HCEC 1CT (cell line): ENCODE measurements at places on chromosomes 13 and 19.
A peak's percentile ranks its signal among the peaks of the same experiment; 100 is the strongest.

GRCh38 chr19:50896591-50897190, 14.5 kb downstream of the KLK4 start:
- peak; percentile 44 for DNase-seq

DNA sequence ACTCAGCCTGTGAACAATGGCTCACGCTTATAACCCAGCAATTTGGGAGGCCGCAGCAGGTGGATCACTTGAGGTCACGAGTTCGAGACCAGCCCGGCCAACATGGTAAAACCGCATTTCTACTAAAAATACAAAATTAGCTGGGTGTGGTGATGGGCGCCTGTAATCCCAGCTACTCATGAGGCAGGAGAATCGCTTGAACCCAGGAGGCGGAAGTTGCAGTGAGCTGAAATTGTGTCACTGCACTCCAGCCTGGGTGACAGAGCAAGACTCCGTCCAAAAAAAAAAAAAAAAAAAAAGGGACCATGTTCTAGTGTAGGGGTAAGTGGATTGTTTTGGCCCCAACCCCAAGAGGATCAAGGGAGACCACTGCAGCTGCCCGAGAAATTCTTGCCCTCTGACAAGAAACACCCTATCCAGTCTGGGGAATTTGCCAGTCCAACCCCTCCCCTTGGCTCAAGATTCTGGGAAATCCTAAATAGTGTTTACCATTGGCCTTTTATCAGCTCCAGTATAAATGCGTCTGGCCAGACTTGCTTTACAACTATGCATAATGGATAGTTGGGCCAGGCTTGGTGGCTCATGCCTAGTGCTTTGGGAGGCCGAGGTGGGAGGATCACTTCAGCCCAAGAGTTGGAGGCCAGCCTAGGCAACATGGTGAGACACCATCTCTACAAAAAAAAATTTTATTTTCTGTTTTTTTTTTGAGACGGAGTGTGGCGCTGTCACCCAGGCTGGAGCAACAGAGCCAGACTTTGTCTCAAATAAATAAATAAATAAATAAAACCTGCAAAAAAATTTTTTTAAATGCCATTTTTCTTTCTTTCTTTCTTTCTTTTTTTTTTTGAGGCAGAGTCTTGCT, 5.1 kb upstream of the DHDH start:
- DNase-seq = peak; percentile 4

GRCh38 chr13:108037348-108037747, 178.0 kb downstream of the LIG4 start:
- DNase-seq = no peak

DNA sequence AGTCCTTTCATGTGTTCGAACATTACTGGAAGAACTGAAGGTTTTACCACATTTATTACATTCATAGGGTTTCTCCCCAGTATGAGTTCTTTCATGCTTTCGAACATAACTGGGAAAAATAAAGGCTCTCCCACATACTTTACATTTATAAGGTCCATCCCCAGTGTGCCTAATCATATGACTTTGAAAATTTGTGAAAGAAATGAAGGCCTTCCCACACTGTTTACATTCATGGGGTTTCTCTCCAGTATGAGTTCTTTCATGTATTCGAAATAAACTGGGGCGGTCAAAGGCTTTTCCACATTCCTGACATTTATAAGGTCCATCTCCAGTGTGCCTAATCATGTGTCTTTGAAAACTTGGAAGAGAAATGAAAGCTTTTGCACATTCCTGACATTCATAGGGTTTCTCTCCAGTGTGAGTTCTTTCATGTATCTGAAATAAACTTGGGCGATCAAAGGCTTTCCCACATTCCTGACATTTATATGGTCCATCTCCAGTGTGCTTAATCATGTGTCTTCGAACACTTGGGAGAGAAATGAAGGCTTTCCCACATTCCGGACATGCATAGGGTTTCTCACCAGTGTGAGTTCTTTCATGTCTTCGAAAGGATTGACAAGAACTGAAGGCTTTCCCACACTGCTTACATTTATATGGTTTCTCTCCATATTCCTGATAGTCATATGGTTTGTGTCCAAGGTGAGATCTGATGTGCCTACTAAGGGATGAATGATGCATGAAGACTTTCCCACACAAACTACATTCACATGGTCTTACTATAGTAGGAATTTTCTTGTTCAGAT, 24.0 kb downstream of the ZNF564 start:
- peak; percentile 12 for DNase-seq

- no peak for DNase-seq
These were observed 100.0 kb downstream of the LMO7 start for GRCh38 chr13:75736173-75736572.

DNA sequence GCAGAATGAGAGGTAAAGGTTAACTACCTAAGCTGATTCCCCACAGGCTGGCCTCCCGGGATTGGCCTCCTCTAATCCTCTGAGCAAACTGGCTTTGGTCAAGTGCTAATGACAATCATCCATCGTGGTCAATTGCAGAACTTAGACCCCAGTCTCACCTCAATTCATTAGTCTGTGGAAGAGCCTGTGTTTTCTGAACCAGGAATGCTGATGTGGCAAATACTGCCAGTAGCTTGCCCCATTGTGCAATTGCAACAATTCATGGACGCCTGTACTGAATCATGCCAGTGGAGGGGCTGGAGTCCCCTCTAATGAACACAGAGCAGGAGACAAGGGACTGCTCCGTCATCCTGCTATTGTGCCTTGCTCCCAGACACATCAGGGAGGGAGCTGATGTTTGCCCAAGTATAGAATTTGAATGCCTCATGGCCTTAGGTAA, 1256.5 kb downstream of the EFNB2 start:
- DNase-seq = no peak

DNA sequence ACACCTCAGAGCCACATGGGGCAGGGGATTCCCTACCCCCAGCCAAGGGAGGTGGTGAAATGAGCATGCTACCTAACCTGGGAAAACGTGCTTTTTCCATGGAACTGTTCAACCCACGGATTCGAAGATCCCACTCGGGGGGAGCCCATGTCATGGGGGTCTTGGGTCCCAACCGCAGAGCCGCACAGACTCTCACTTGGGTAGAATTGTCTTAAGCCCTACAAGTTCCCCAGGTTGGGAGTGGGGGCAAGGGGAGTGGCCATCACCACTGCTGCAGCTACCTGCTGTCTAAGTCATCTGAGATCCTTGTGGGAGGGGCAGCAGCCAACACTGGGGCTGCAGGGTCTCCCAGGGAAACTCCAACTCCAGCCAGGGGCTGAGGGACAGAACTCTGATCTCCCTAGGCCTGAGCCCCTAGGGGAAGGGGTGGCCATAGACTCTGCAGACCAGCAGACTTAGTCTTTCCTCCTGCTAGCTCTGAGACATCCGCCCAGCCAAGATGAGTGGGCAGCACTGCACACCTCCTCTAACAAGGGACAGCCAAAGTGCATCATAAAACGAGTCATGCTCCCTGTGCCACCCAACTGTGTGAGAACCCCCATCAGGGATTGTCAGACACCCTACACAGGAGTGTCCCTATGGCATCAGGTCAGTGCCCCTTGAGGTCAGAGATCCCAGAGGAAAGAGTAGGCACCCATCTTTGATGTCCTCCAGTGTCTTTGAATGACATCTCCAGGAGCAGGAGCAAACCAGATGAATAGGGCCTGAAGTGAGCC, 610.4 kb upstream of the SLITRK6 start:
- no peak for DNase-seq

DNA sequence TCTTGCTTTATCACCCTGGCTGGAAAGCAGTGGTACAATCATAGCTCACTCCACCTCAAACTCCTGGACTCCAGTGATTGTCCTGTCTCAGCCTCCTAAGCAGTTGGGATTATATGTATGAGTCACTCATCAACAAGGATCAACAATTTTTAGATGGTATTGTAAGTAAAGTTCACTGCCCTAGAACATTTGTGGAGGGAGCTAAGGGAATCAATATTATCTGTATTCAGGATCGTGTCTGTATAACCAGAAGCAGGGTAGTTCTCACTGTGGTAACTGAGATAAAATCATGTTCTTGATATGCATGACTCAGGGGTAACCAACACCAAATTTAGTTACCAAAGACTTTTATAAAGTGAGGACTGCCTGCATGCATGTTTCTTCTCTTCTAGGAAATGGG, 27.0 kb downstream of the ZMYM5 start:
- DNase-seq = peak; percentile 52

GRCh38 chr13:88063741-88064140, 392.6 kb downstream of the SLITRK5 start:
- peak; percentile 8 for DNase-seq

GRCh38 chr13:113051641-113052040, 54.0 kb upstream of the F7 start:
- DNase-seq = no peak

DNA sequence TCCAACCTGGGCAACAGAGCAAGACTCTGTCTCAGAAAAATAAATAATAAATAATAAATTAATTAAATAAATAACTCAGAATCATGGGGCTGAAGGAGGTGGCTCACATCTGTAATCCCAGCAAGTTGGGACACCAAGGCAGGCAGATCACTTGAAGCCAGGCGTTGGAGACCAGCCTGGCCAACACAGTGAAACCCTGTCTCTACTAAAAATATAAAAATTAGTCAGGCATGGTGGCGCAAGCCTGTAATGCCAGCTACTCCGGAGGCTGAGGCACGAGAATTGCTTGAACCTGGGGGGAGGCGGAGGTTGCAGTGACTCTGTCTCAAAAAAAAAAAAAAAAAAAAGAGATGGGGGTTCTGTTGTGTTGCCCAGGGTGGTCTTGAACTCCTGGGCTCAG, 7.2 kb downstream of the TMEM38A start:
- no peak for DNase-seq

- peak; percentile 96 for DNase-seq
These were observed 547.0 kb upstream of the SLITRK5 start for GRCh38 chr13:87123987-87124784.

- no peak for DNase-seq
These were observed 1260.5 kb upstream of the PCDH9 start for GRCh38 chr13:68490594-68490993.

DNA sequence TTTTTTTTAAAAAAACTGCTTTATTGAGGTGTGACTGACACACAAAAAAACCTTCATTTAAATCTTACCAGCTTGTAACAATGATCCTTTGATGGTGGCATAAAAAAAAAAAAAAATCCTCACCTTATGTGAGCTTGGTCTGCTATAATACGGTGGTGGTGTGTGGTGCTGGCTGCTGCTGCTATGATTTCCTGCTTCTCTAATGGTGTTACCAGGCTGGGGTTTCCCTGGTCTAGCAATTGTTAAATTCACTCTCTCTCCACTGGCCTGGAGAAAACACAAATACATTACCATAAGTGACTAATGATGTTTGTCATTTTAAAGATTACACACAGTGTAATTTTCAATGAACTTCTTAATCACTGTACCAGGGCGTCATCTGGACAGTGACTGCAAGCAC, 60.6 kb downstream of the LNX2 start:
- no peak for DNase-seq

- DNase-seq = no peak
These were observed 265.1 kb upstream of the DACH1 start for GRCh38 chr13:72132075-72132474.

DNA sequence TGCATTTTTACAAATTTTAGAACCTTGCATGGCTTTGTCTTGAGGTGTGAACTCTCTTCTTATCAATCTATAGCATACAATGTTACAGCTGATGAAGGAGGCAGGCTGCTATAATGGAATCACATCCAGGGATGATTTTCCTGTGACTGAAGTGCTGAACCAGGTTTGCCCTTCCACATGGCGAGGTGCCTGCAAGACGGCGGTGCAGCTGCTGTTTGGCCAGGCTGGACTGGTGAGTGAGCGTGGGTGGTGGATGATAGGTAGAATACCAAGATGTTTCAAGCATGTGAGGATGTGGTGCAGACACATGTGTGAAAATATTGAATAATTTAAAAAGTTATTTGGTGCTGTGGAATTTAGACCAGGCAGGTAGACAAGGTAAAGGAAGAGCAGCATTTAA, 34.9 kb upstream of the GPI start:
- no peak for DNase-seq

- no peak for DNase-seq
These were observed 82.0 kb downstream of the FRY start for GRCh38 chr13:32113532-32113931.

- no peak for DNase-seq
These were observed 13.5 kb downstream of the MED25 start for GRCh38 chr19:49831592-49831991.

GRCh38 chr13:113759525-113760137, 605 bp downstream of the TMEM255B start:
- DNase-seq = peak; percentile 22

GRCh38 chr13:45231305-45231704, 30.5 kb upstream of the KCTD4 start:
- DNase-seq = peak; percentile 39

GRCh38 chr13:27161980-27162379, 9.6 kb downstream of the USP12 start:
- DNase-seq = peak; percentile 30

DNA sequence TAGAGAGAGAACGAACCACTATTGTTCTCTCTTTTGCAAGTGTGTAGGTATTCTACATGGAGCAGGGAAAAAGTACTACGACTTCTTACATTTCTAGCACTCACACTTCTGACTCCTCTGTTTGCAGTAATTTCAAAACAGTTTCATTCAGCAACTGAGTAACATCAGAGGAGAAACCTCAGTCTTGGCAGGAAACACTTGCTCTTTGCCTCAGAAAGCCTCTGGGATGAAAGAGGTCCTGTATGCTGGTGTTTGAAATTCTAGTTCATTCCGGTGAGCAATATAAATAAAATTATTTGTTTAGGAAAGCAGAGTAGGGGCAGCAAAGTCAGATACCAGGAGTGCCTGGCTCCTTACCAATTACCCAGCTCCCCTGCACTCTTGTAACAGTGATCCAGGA, 595.5 kb downstream of the TBC1D4 start:
- DNase-seq = peak; percentile 28

DNA sequence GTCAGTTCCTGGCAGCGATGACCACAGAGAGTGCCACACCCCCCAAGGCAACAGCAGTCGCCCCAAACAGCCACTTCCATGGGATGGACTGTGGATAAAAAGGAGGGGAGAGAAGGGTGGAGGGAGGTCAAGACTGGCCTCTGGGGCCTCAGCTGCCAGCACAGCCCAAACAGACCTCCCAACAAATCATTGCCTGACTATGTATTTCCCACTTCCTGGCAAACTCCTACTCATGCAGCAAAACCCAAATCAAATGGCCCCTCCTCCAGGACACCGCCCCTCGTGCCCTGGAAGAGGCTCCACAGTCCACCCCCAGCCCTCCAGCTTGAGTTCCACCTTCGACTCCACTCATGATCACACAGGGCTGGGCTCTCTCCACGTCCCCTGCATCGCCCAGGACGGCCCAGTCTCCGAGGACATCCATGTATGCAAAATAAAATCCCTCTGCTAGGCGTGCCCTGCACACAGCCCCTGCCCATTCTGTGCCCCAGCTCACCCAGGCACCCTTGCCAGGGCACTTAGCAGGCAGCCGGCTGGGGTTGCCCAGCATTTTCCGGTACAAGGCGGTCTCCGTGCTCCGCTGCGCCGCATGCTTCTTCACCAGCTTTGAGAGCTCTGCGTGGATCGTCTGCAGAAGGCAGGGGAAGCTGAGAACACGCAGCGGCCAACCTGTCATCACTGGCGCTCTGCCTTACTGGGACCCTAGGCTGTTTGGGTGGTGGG, 10.5 kb upstream of the ELL start:
- no peak for DNase-seq
